ENCODE measurements at places on chromosomes 3 and 15. TPM values are rescaled to one million over a fixed set of nuclear protein-coding genes. Genes with fewer than 3 reads are reported as not detected.

DNA sequence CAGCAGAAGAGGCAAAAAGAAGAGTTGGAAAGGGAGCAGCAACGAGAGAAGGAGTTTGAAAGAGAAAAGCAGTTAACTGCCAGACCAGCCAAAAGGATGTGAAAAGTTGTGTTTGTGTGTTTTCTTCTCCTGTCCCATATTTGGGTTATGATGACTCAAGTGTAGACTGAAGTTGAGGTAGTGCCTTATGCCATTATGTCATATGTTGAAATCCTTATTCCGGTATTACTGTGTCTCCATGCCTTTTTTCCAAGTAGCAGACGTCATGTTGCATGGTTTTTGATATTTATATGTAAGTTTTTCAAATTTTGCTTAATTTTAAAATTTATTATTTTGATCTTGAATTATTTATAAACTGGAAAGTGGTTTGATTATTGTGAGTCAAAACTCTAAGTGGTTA, 19.2 kb downstream of the BLOC1S6 start:
- no peak for DNase-seq

GRCh38 chr15:50945725-50946124, 37.2 kb downstream of the AP4E1 start:
- no peak for DNase-seq

The THSD4 gene
- 29.6 TPM for total RNA-seq

DNA sequence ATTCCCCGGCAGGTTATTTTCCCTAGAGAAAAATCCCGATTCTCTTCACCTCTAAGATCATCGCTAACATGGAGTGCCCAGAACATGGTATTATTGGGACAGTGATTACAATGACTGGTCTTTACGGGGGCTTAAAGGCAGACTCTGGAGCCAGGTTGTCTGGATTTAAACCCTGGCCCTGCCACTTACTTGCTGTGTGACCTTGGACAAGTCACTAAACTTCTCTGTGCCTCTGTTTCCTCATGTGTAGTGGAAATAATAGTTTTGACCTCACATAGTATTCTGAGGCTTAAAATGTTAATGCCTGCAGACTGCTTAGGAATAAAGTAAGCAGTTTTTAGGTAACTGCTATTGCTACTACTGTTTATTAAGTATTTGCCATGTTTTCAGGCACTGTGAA, 4.4 kb downstream of the PLA2G4D start:
- DNase-seq: no peak

DNA sequence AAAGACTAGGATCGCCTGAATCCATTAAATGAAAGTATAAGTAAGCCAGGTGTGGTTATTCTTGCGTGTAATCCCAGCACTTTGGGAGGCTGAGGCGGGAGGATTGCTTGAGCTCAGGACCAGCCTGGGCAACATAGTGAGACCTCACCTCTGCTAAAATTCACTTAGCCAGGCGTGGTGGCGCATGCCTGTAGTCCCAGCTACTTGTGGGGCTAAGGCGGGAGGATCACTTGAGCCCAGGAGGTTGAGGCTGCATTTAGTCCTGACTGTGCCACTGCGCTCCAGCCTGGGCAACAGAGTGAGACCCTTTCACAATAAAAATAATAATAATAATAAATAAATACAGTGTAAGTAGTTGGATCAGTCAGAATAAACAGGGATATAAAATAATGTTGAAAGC, 25.5 kb upstream of the HYKK start:
- no peak for DNase-seq

DNA sequence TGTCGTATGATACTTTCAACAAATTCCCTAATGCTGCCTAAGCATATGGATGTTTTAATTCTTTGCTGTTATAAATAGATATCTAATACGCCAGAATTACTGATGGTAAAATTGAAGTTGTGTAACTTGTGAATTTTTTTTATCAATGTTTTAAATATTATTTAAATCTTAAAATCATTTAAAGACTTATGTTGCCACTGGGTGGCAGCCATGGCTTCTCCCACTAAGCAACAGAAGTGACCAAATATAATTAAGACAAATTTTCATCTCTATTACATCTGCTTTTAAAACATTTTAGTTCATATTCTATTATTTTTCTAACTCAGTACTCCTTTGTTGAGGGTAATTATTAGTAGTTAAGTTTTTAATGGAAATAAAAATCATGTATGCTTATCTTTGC, 8.1 kb upstream of the IL20RB start:
- no peak for DNase-seq

DNA sequence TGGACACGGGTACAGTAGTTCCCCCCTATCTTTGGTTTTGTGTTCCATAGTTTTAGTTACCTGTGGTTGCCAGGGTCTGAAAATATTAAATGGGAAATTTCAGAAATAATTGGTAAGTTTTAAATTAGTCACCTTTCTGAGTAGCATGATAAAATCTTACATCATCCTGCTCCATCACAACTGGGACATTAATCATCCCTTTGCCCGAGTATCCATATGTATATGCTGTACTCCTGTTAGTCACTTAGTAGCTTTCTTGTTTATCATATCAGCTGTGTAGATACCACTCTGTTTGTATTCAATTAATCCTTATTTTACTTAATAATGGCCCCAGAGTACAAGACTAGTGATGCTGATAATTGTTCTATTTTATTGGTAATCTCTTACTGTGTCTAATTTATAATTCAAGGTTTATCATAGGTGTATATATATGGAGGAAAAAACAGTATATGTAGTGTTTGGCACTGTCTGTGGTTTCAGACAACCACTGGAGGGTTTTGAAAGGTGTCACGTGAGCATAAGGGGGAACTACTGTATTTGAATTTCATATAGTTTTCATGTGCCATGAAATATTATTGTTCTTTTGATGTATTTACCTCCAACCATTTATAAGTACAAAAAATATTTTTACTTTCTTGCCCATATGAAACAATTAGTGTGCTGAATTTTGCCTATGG, 41.4 kb downstream of the CTDSPL2 start:
- no peak for DNase-seq

The FMN1 gene
- 5.5 TPM for total RNA-seq

DNA sequence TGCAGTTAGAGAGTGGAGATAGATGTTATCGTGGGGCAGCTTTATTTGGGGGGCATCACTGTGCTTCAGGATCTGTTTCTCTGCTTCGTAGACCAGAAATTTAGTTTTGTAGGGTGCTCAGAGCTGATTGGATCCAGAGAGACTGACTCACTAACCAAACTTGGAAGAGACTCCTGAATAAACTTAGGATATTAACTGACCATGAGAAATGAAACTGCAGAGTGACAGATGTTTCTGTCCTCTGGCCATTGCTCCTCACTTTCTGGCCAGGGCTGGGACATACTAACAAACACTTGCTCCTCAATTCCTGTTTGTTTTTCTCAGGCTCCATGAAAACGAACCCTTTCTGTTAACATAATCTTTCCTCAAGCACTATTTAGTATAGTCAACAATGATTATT, 4.3 kb downstream of the ZNF592 start:
- no peak for DNase-seq

DNA sequence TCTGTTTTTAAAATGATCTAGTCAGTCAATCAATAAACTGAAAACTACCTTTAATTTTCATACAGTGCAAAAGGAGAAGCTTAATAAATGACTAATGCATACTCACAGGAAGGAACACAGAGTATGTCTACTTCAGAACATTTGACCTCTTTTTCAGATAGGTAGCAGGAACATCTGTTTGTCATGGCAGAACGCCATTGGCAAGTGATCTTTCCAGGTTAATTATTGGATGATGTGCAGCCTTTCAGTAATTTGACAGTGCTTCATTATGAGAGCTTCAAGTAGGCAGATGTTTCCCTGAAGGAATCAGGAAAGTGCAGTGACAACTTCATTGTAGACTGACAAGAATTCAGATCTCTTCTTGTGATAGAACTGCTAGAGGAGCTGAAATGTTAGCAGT, 325.0 kb downstream of the OTOL1 start:
- no peak for DNase-seq

GRCh38 chr15:54605043-54605442, 591.7 kb downstream of the RSL24D1 start:
- DNase-seq: no peak

The RAB7A gene
- 522 TPM for total RNA-seq

The GP5 gene
- 0.21 TPM for total RNA-seq

The PLA2G4F gene
- total RNA-seq: 0.87 TPM

DNA sequence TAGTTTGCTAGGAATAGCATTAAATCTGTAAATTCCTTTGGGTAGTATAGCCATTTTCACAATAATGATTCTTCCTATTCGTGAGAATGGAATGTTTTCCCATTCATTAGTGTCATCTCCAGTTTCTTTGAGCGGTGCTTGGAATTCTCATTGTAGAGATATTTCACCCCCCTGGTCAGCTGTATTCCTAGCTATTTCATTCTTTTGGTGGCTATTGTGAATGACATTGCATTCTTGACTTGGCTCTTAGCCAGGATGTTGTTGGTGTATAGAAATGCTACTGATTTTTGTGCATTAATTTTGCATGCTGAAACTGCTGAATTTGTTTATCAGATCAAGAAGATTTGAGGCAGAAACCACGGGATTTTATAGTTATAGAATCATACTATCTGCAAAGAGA, 690.5 kb upstream of the ALCAM start:
- no peak for DNase-seq

DNA sequence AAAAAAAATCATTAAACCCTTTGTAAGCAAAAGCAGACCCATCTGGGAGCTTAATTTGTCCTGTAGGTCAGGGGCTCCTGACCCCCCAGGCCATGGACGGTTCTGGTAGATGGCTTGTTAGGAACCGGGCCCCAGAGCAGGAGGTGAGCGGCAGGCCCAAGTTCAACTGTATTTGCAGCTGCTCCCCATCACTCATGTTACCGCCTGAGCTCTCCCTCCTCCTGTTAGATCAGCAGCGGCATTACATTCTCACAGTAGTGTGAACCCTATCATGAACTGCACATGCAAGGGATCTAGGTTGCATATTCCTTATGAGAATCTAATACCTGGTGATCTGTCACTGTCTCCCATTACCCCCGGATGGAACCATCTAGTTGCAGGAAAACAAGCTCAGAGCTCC, 60.7 kb downstream of the FSIP1 start:
- no peak for DNase-seq

DNA sequence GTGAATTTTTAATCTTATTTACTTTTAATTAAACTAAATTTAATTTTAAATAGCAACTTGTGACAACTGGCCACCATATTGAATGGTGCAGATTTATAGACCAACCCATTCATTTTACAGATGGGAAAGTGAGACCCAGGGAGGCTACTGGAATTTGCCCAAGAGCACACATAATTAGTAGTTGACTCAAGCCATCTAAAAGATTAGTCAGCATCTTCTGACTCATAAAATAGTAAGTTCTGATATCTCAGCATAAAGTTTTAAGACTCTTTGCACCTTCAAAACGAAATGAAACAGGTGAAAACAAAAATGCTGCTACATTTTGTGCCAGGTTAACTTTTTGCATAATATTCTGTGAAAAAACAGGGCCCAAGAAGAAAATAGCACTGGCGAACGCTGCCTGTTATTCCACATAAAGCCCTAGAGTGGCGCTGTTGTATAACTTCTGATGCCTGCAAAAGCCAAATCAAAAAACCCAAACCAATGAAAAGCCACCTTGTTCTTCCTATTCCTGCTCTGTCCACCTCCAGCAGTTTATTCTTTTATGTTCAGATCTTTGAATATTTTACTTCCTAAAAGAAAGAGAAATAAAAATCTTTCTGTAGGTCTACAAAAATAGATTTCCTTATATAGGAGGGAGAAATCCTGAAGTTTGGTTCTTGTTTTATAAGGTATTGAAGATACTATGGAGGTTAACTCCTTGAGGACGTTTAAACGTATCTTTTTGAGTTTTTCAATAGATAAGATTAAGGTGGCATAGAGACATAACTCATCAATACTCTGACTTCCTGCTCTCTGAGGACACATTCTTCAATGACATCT, 62.8 kb downstream of the OTOL1 start:
- DNase-seq: peak; percentile 50

GRCh38 chr15:76432604-76433003, 96.0 kb downstream of the ISL2 start:
- DNase-seq: no peak

The CNTN6 gene
- not detected for total RNA-seq

The COL6A6 gene
- not detected for total RNA-seq

DNA sequence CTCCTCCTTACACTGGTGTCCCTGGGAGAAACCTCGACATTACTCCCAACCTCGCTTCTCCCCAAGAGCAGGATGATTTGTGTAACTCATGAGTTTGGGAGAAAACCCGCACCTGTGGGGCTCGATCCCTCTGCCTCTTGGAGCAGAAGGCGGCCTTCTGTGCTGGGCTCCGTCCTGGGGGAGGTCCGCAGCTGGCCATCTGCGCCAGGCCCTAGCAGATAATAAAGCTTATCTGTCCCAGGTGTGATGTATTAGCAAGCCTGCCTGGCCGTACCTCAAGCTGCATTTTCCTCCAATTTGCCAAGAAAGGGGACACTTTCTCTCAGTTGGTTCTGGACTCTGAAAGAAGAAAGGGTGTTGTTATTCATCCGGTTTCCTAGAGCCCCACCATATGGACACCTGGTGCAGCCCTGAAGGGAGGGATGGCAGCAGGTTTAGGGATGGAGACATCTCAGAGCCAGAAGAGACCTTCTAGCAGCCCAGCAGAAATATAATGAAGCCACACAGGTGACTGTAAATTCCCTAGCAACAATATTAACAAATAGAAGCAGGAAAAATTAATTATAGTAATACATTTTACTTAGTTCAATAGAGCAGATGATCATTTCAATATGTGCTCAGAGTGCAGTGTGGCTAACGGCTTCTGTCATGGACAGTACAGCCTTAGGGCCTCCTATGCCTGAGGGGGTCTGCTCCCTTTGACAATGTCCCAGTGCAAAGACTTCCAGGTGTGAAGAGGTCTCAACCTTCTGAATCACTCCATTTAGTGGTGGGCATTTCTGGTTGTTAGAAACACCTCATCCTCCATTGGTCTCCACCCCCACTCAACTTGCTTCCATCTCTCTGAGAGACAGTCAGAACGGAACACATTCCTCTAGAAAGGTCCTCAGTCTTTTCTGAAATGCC, 94.8 kb downstream of the CPN2 start:
- no peak for DNase-seq

The TGM5 gene
- not detected for total RNA-seq

GRCh38 chr3:10432156-10432845, 73.1 kb downstream of the ATP2B2 start:
- no peak for DNase-seq

DNA sequence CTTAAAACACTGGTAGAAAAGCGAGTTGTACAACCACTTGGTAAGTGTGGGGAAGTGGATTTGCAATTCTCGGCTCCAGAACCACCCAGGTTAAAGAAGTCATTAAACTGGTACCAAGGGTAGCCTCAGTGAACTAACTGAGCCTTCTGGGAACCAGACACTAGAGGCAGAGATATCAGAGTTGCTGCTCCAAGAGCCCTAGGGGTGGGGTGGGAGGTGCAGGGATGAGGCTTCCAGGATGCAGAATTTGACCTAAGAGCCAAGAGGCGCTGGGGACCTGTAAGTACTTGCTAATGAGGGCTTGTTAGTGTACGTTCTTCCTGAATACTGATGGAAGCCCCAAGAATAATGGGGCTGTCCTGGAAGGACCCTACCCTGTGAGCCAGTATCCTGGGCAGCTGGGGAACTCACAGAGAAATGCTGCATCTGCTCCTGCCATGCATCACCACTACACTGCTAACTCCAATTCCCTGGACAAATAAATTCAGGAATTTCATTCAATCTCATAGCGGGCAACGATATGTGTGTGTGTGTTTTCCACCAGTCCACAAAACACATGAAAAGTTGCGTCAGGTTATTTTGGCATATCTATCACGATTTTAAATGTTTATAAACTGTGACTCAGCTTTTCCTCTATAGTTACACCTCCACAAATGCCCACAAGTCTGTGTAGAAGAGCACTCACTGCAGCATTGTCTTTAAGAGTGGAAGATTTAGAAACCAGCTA, 23.8 kb downstream of the STIMATE start:
- DNase-seq: no peak

GRCh38 chr15:77295446-77295845, 124.5 kb downstream of the PEAK1 start:
- no peak for DNase-seq

Measured in Calu3 (cell line).